ENCODE measurements at places on chromosomes 3 and 15. TPM values are rescaled to one million over a fixed set of nuclear protein-coding genes. Genes with fewer than 3 reads are reported as not detected.

MORC1 gene
- total RNA-seq = 0.02 TPM

ARPIN gene
- total RNA-seq = 14.2 TPM

CCDC39 gene
- not detected for total RNA-seq

HRG gene
- total RNA-seq = not detected

UBE2E1 gene
- 116 TPM for total RNA-seq

GOLGA8J gene
- not detected for total RNA-seq

SNURF gene
- total RNA-seq = 4.2 TPM

ROPN1 gene
- total RNA-seq = not detected

ZKSCAN7 gene
- not detected for total RNA-seq

RARRES1 gene
- total RNA-seq = 9.2 TPM

NR2C2 gene
- 23.8 TPM for total RNA-seq

IL12A gene
- total RNA-seq = 1.3 TPM

ZNF592 gene
- total RNA-seq = 13.4 TPM

SEMA7A gene
- total RNA-seq = 1.1 TPM

CKMT1A gene
- 2.8 TPM for total RNA-seq

PRICKLE2 gene
- 3.9 TPM for total RNA-seq

CRYGS gene
- total RNA-seq = 0.96 TPM

MLF1 gene
- 30.6 TPM for total RNA-seq

CFAP100 gene
- total RNA-seq = not detected

UBP1 gene
- total RNA-seq = 59.8 TPM

PDZRN3 gene
- not detected for total RNA-seq
